ENCODE measurements at places on chromosomes 5 and 9. TPM values are rescaled to one million over a fixed set of nuclear protein-coding genes. Genes with fewer than 3 reads are reported as not detected.

The FOXD4L4 gene
- total RNA-seq = under 0.01 TPM

The TSSK1B gene
- total RNA-seq = 0.26 TPM

The LURAP1L gene
- 56.5 TPM for total RNA-seq

The C5orf52 gene
- total RNA-seq = not detected

The REEP2 gene
- 2.4 TPM for total RNA-seq

The POU4F3 gene
- 0.13 TPM for total RNA-seq

The DBN1 gene
- 71.7 TPM for total RNA-seq

The BRD3 gene
- 4.5 TPM for total RNA-seq

The SEMA5A gene
- total RNA-seq = 1.3 TPM

The PCDHA6 gene
- total RNA-seq = not detected

The CDC20B gene
- total RNA-seq = not detected

The SLC46A2 gene
- total RNA-seq = not detected

The PCDHGA8 gene
- total RNA-seq = 0.51 TPM

The PCDHB4 gene
- 0.13 TPM for total RNA-seq

The AFAP1L1 gene
- 21.9 TPM for total RNA-seq

The JADE2 gene
- 12.8 TPM for total RNA-seq

All from bronchial epithelial cell (primary cell).